Activated CD4-positive, alpha-beta T cell treated with anti-CD3 and anti-CD28 coated beads, Interleukin-2, amount 50 U/mL, for 24 hours (primary cell): ENCODE measurements at places on chromosomes 16 and 17.

DNA sequence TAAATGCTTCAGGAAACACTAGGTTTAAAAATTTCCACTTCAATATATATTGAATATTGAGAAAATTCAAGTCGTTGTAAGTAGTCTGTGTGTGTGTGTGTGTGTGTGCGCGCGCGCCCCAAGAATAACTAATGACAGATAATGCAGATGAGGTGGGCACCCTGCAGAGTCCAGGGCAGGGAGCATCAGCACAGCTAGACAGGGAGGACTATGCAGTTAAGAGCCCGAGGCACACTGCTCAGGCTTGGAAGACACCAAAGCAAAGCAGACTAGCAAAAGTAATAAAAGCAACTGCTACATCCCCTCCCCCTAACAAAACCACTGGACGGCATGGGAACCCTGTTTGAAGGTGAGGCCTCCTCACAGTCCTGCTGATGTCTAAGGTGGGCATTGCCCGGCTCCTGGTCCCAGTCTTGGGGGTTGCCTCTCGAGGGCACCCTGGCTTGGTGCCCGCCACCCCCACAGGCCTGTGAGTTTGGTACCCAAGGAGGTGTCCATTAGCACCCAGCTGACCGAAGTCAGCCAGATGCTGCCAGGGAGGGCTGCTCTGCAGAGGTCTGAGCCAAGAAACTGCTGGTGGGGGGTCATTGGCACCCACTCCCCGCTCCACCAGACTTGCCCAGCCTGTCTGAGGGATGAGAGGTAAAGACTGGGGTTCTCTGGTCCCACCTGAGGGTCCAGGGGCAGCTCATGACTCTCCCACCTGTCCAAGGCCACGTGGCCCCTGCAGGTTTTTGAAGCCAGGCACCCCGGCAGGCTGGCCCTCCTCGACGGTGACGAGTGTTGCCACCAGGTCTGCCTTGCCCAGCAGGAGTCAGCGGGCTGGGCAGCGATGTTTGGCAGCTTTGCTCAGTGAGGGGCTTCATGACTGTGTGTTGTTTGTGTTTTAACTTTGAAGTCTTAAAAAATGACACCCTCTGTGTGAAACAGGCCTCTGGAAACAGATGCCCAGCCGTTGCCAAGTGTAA lies 18.7 kb downstream of the LRRC75A start:
- no peak for DNase-seq

- DNase-seq: no peak
These were observed 69.8 kb downstream of the MGAT5B start for GRCh38 chr17:76938009-76938408.

DNA sequence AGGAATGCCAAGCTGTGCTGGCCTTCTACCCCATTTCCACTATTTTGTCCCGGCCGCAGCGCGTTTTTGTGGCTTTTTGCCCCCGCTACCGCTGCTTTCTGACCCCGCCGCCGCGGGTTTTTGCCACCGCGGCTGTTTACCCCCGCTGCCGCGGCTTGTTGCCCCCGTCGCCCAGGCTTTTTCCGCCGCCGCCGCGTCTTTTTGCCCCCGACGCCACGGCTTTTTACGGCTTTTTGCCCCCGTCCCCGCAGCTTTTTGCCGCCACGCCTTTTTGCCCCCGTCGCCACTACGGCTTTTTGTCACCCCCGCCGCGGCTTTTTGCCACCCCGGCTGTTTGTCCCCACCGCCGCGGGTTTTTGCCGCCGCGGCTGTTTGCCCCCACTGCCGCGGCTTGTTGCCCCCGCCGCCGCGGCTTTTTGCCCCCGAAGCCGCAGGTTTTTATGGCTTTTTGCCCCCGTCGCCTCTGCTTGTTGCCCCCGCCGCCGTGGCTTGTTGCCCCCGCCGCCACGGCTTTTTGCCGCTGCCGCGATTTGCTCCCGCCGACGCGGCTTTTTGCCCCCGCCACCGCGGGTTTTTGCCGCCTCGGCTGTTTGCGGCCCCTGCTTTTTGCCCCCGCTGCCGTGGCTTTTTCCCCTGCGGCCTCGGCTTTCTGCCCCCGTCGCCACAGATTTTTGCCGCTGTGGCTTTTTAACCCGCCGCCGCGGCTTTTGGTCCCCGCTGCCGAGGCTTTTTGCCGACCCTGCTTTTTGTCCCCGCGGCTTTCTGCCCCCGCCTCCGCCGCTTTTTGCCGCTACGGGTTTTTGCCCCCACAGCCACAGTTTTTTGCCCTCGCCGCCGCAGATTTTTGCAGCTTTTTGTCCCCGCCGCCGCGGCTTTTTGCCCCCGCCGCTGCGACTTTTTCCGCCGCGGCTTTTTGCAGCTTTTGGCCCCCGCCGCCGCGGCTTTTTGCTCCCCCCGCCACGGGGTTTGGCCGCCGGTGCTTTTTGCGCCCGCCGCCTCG lies 520.4 kb upstream of the WSB1 start:
- DNase-seq: no peak

DNA sequence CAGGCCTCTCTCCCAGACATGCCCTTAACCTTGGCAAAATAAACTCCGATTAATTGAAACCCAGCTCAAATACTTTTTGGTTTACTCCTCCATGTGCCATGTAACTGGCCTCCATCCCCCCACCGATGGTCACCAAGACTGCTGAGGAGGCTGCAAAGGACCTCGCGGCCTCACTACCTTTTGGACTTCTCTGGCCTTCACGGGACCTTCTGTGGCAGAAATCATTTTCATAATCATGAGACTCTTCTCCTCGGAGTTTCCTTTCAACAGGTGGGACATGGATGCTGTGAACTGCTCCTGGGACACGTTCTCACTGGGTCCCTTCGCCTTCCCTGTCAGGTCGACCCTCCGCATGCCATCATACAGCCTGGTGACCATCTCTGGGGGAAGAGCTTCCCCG lies 9.0 kb downstream of the MEAK7 start:
- DNase-seq: no peak

- no peak for DNase-seq
These were observed 15.7 kb upstream of the MLKL start for GRCh38 chr16:74716355-74716754.

- no peak for DNase-seq
These were observed 21.2 kb downstream of the EARS2 start for GRCh38 chr16:23535901-23536300.

DNA sequence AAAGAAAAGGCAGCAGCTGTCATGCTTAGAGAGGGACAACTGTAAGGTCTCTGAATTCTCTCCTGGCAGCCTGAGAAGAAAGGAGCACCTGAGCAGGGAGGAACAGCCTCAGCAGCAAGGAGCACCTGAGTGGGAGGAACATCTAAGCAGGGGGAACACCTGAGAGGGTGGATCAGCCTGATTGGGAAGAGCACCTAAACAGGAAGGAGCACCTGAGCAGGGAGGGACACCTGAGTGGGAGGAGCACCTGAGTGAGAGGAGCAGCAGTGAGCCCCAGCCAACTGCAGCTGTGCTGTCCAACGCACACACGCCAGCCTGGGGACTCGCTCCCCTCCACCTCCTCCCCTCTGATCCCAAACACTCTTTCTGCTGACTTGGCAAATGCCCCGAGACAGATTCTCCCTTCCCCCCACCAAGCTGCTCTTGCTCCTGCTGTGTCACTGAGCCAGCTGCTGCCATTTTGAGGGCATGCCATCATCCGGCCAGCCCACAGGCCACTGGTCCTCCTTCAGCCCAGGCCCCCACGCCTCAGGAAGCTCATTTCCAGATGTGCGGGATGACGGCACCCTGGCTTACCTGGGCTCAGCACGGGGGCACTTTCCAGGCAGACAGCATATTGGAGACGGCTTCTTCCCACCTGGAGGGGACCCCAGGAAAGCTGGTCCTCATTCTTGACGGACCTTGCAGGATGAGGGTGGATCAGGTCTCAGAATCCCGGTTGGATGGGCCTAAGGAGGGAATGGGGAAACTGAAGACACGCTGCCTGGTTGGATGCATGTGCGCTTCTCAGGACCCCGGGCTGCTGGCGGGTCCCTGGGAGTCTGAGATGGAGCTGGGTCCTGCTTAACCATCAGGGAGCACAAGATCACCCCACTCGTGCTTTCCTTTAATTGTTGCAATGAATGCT lies 57.7 kb upstream of the RBFOX3 start:
- no peak for DNase-seq

DNA sequence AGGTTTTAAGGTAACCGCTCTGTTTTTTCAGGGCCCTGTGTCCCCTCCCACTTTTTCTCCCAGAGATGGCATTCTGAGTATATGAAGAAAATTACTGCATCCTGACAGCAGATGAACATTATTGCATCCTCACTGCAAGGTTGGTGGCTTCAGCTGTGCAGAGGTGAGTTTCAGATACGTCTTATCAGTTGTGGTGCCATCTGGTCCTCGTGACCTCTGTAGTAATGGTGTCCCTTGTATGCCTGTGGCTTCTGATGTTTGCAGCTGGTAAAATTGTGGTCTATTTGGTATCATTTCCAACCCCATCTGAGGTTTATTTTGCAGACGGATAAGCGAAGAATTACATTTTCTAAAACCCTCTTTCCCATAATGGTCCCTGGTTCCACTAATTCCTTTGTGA lies 417.0 kb downstream of the HS3ST3B1 start:
- DNase-seq: no peak
